ENCODE measurements at places on chromosomes 6 and 20. TPM values are rescaled to one million over a fixed set of nuclear protein-coding genes. Genes with fewer than 3 reads are reported as not detected.

Gene DEFB132
- total RNA-seq: not detected

Gene MYH7B
- 0.54 TPM for total RNA-seq

Gene MTFR2
- not detected for total RNA-seq

Gene ZC2HC1B
- not detected for total RNA-seq

Gene OXT
- total RNA-seq: not detected

Gene SNPH
- 8.1 TPM for total RNA-seq

Gene CSTF1
- total RNA-seq: 18.5 TPM

Gene KIFC1
- total RNA-seq: 5.5 TPM

Gene TXLNB
- 0.95 TPM for total RNA-seq

GRCh38 chr6:83884523-83884922 is 25.0 kb downstream of the CYB5R4 start:
- no peak for DNase-seq

DNA sequence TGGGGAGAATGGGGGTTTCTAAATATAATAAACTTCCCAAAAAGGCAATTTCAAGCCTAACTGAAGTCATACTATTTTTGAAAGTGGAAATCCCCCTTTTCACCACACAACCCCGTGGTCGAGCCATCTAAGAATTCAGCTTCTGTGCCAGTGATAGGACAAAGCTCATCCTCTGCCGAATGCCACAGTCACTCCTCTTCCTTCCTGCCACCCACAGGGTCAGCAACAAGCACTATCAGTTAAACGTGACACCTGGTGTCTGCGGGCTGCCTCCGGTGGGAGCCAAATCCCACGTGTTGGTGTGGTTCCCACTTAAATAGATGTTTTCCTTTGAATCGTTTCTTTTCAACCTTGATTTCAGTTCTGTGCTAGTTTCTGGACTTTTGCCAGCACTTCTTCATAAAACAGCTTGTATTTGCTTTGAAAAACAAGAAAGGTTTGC is 60.7 kb downstream of the TNFAIP3 start:
- no peak for DNase-seq

DNA sequence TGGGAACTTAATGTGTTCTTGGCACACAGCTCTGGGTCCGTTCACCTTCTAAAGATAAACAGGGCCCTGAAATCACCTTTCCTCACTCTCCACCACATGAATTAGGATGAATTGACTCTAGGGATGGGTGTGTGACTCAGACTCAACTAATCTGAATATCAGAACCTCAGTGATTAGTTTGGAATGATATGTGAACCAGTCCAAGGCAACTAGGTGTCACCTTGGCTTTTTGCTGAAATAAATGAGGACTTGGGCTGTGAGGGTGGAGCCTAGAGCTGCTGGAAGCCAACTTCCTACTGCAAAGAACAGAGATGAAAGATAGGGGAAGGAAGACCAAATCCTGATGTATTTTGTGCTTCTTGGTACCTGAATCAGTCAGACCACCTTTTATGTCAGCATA is 132.0 kb upstream of the RNF24 start:
- peak; percentile 13 for DNase-seq

- DNase-seq: no peak
These were observed 590.7 kb upstream of the FLRT3 start for GRCh38 chr20:14928083-14928482.

DNA sequence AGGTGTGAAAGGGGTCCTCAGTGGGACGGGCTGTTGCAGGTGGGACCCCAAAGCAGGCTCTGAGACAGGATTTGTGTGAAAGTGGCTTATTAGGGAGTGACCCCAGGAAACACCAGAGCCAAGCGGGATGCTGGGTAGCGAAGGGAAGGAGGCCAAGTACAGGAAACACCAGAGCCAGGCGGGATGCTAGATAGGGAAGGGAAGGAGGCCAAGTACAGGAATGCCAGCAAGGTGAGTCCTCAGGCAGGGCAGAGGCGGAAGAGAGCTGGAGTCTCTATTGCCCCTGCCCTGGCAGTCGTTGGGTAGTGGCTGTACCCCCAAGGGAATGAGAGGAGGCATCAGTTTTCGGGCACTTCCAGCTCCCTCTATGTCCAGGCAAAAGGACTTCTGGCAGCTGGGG is 30.5 kb upstream of the TGM2 start:
- DNase-seq: peak; percentile 36

DNA sequence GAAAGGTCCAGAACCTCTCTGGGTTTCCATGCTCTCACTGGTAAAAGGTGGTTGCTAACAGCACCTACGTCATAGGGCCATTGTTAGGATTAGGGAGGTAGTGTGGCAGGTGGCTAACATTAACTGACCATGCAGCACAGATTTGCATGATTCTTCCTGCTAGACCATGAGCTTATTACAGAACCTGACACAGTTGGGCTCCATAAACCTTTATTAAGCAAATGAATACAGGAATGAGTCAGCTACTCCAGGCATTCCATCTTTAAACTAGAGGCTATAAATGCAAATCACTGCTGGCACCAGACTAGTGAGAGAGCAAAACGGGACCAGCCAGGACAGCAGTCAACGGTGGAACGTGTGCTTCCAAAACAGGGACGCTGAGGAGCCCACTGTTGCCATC is 440.1 kb downstream of the PTPRT start:
- DNase-seq: no peak

- no peak for DNase-seq
These were observed 594.6 kb downstream of the COL12A1 start for GRCh38 chr6:74611220-74611619.

- no peak for DNase-seq
These were observed 51.6 kb upstream of the FAM83D start for GRCh38 chr20:38874460-38875174.

GRCh38 chr6:71229477-71229876 is 59.1 kb upstream of the OGFRL1 start:
- no peak for DNase-seq

DNA sequence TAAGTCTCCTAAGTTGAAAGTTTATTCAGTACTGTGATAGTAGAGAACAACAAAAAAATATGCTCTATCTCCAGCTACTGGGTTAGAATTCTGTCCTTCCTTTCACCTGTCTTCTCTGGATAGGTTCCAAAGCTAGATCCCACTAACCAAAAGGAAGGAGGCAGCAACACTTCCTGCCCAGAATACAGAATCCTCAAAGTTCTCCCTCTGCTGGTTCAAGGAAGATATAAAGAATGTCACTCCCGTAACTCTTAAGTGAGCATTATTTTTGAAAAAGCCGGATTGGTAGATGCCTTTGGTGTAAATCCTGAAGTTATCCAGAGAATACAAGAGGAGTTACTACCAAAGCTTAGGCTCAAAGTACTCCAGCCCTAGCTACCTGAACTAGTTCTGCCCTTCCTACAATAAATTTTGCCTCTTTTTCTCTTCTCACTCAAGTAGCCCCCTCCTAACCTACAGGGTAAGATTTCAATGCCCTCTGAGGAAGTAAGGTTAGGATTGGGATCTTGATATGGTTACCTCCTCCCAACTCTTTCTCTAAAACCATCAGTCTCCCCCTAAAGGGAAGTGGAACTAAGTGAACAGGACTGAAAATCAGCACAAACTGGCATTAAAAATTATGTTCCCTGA is 26.0 kb upstream of the CRIP3 start:
- no peak for DNase-seq

DNA sequence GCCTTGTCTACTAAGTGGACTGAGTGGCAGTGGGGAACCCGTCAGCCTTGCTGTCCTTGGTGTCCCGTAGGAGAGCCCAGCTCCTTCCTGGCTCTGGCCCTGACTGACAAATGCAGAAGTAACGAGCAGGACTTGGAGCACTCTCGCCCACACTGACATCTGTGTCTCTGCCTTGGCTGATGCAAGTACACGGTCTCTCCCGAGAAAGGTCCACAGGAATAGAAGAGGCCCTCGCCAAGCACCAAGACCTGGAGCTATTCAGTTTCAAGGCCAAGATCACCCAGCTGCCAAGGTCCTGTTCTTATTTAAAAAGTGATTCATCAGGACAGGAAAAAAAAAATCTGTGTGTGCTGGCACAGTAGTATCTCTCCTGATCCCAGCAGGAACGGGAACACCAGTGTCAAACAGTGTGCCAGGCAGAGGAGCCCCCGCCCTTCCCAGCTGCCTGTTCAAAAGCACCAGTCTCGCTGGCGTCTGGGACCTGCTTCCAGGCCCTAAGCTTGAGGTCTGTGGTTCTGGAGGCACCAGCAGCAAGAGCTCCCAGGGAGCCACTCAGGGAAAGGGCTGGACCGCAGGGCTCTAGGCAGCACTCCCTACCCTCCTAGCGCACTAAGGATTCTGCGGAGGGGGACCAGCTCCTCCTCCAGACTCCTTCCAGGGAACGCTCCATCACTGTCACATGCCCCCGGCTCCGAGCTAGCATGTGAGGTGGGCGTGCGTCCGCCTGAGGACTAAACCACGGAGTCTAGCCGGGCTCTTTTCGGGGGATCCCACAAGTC is 376.9 kb downstream of the RNGTT start:
- DNase-seq: peak; percentile 72

GRCh38 chr20:43681991-43682410 is 15.1 kb downstream of the MYBL2 start:
- no peak for DNase-seq

GRCh38 chr20:22353586-22353985 is 230.8 kb downstream of the FOXA2 start:
- no peak for DNase-seq

DNA sequence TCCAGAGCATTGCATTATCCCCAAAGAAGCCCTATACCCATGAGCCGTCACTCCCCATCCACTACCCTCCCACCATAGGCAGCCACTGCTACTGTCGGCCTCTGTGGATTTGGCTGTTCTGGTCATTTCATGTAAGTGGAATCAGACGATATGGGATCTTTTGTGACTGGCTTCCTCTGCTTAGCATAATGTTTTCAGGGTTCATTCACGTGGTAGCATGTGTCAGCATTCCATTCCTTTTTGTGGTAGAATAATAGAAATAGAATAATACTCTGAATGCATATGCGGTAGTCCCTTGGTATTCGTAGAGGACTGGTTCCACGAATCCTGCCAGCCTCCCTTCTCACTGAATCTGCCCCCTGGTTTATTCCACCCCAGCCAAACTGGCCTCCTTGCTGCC is 402.6 kb upstream of the SULF2 start:
- DNase-seq: no peak

GRCh38 chr6:37759221-37760144 is 60.0 kb upstream of the ZFAND3 start:
- DNase-seq: no peak

Measured in sigmoid colon (tissue), 7 donors.